ENCODE measurements at places on chromosomes 5 and 9.

- no peak for DNase-seq
These were observed 253.8 kb upstream of the POU5F2 start for GRCh38 chr5:93995126-93995621.

DNA sequence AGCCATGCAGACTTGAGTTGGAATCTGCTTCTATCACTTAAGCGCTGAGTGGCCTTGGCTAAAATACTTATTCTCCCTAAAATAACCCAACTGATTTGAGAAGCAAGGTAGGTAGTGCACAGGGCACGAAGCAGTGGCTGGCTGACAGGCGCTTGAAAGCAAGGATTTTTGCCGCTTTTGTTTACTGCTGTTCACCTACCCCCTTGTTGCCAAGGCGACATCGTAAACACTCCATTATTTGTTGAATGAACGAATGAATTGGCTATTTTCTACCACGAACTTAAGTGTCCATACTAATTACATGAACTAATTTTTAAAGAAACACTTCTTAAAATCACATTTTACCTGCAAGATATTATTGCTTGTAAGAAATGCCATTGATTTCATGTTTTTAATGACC is 98.0 kb downstream of the ANKH start:
- no peak for DNase-seq

DNA sequence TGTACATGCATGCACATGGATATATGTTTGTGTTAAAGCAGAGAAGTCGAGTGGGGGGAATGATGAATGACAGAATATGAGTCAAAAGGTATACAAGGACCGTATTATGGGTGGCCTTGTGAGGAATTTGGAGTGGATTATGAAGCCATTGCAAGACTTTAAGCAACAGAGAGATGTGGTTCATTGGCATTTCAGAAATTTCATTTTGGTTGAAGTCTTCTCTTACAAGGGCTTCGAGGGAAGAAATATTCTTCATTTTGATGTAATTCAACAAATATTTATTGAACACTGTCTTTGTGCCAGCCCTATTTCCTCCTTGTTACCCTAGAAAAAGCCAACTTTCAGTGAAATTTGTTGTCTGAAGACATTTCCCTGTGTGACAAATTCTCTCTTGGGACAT is 83.9 kb upstream of the SLCO6A1 start:
- no peak for DNase-seq

DNA sequence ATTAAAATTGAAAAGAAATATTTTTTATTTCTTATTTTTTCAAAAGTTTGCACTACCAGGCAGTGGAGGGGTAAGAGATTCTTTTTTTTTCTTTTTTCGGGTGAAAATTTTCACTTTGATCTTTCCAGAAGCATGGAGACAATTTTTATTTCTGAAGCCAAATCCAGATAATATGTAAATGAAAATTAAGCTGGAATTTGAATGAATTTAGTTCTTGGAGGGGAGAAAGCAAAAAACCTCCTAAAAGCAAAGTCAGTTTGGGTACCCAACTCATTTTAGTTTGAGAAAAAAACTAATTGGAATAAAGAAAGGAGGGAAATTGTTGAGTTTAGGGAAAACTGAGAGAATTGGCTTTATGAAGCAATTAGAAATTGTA is 872 bp downstream of the ZNF618 start:
- no peak for DNase-seq

- no peak for DNase-seq
These were observed 72.8 kb downstream of the NR6A1 start for GRCh38 chr9:124698265-124698664.
